ENCODE measurements at places on chromosomes 6 and 20.

DNA sequence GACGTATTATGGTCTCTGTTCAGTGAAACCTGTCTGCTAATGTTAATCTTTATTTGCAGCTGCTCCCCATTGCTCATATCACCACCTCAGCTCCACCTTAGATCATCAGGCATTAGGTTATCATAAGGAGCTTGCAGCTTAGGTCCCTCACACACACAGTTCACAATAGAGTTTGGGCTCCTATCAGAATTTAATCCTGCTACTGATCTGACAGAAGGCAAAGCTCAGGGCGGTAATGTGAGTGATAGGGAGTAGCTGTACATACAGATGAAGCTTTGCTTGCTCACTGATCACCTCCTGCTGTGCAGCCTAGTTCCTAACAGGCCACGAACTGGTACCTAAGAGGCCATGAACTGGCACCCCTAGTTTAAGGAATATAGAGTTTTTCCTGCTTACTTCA is 989.7 kb downstream of the EYS start:
- no peak for DNase-seq

- DNase-seq, result peak; percentile 32
Observed at GRCh38 chr20:610130-611046, at the start of gene TCF15. TCF15 (minus strand) TSS chr20:610309; CDS start chr20:610237, 72 bp downstream.

DNA sequence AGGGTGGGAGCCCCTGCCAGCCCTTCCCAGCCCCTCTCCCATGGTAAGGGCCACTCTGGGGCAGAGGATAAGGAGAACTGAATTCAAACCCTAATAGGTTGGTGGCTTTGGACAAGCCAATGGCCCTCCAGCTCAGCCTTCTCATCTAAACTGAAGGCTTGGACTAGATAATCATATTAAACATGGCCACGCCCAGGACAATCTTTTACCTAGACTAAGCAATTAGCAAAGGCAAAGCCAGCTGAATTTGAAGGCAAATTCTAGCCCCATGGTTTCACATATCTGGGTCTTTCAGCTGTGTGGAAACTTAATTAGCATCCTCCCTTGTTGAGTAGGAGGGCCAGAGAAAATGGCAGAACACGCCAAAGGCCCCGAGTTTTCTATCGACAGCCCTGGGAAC is 10.7 kb downstream of the SLC22A23 start:
- no peak for DNase-seq

- no peak for DNase-seq
Observed at GRCh38 chr20:42340368-42340767, 722.2 kb upstream of the CHD6 start.
